ENCODE measurements at places on chromosomes 6 and 20.
A peak's percentile ranks its signal among the peaks of the same experiment; 100 is the strongest.

DNA sequence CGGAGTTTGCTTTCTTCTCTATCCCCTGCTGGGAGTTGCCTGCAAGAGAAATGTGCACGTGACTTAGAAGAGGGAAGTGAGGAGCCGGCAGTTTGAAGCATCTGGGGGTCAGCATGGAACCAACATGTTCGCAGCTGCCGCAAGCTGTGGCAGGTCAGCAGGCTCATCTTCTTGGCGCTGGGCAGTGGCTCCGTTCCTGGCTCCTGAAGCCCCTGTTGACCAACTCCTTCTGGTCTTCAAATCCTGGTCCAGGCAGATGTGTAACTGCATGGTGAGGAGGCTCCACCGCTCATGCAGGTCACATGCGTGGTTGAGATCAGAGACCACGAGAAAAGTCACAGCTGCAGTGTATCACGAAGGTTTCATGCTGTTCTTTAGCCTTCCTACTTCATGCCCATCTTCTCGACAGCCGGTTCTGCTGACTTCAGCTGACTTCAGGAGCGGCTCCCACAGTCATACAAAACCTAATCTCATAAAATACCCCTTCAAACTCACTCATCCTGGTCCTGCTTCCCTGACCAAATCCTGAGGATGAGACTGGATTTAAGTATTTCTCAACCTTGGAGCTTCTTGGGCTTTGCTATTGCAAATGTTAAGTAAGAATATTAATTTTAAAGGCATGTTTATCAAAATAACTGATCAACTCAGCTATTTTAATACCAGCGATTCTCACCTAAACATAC is 44.9 kb upstream of the BCAS1 start:
- DNase-seq: peak; percentile 26

GRCh38 chr6:92989656-92990055 is 429.7 kb downstream of the EPHA7 start:
- no peak for DNase-seq

DNA sequence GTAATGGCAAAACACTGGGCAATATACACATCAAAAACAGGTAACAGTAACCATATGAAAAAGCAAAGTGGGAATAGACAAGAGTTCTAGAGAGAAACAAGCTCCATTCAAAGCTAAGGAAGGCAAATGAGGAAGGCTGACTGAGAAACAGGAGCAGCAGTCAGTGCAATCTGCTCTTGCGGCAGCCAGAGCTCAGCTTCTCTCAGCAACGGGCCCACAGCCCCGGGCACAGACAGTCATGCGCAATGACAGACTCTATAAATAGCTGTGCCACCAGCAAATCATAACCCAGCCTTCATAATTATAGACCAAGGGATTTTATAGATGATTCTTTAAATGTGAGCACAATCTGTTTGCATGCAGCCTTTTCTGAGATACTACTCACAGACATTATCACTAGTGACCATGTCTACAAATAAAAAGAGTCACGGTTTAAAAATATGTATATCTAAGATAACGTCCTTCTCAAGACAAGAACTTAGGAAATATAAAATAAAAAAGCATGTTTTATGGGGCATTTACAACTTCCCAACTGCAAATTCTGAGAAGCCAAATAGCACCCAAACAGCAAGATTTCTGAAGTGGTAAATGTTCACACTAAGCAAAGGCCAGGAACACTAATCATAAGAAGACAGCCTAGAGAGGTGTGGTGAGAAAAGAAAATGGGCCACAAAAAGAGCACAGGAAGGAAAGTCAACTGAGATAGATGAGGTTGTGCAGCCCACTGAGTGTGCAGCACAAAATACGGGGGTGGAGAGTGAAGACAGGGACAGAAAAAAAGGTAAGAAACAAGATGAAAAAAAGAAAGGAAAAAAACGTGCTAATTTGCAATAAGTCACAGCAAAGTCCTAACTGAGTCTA is 39.9 kb upstream of the BEND6 start:
- DNase-seq: peak; percentile 78

DNA sequence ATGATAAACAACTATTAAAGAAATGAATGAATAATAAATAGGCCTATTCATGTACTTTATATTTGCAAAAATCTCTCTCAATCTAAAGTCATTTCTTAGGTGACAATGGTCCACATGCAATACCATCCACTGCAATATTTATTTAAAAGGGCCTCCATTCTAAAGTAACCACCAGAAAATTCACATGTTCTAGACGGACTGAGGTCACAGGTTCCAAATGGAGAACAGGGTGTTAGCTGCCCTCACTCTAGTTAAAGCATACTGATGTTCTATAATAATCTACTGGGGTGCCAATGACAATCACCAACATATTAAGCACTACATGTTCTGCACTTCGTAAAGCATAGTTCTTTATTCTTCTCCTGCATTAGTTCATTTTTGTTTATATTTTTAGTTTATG is 1.2 kb downstream of the HBS1L start:
- DNase-seq: no peak

GRCh38 chr6:132202574-132202973 is 198.7 kb downstream of the MOXD1 start:
- DNase-seq: no peak

GRCh38 chr6:131909408-131910218 is 41.6 kb downstream of the CCN2 start:
- DNase-seq: peak; percentile 72

GRCh38 chr20:854601-855000 is 21.1 kb downstream of the FAM110A start:
- DNase-seq: no peak

- DNase-seq: peak; percentile 57
Measured at GRCh38 chr6:5379647-5380242, 118.4 kb downstream of the FARS2 start.

- DNase-seq: no peak
Measured at GRCh38 chr6:145110109-145110508, 625.2 kb downstream of the EPM2A start.

DNA sequence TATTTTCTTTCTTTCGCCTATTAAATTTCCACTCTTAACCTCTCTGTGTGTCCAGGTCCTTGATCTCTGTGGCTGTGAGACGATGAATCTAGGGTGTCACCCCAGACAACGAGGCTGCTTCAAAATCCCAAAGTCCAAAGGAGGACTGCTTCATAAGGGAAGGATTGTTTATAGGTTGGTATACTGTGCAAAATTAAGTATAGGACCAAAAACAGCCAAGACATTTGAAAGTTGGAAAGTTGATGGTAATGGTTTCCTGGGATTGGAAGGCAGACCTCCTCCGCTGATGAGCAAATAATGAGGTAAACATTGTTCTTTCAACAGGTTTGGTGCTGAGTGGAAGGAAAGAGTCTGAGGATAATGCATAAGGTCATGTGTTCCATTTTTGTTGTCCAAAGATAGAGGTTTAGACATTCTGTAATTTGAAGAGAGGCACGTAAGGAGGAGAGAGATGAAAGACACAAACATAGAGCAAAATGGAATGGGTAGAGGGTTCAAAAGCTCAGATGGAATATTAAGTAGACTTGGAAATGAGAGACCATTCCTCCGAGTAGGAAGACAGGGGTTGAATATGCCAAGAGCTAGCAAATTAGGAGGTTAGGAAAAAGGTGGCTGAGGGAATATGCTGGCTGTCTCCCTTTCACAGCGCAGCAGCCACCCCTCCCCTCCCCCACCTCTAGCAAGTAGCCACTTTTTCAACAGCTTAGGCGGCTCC is 24.8 kb downstream of the ZNF311 start:
- no peak for DNase-seq

- no peak for DNase-seq
Measured at GRCh38 chr6:162785632-162786242, 58.0 kb downstream of the PACRG start.

- DNase-seq: no peak
Measured at GRCh38 chr20:18252597-18253451, 35.5 kb upstream of the ZNF133 start.

GRCh38 chr6:102022803-102023202 is 629.3 kb downstream of the GRIK2 start:
- DNase-seq: no peak

- no peak for DNase-seq
Measured at GRCh38 chr6:45605971-45606370, 228.2 kb upstream of the SUPT3H start.

DNA sequence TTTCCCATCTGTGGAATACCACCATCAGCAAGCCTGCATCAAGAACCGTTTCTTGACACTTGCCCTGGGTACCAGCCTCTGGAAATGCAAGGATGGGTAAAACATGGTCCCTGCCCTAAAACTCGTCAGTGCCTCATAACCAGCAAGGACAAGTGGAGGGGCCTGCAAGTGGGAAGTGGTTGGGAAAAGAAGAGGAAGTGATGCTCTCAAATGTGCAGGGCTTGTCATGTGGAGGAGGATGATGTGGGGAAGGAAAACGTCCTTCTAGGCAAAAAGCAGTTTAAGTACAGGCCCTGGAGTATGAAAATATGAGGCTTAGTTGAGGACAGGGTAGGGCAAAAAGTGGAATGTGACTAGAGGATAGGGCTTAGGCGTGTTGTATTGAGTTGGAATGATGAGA is 19.0 kb downstream of the RREB1 start:
- peak; percentile 84 for DNase-seq

- no peak for DNase-seq
Measured at GRCh38 chr6:148064406-148065134, 278.1 kb upstream of the SASH1 start.

GRCh38 chr20:1891263-1892118 is 3.7 kb upstream of the SIRPA start:
- DNase-seq: no peak

DNA sequence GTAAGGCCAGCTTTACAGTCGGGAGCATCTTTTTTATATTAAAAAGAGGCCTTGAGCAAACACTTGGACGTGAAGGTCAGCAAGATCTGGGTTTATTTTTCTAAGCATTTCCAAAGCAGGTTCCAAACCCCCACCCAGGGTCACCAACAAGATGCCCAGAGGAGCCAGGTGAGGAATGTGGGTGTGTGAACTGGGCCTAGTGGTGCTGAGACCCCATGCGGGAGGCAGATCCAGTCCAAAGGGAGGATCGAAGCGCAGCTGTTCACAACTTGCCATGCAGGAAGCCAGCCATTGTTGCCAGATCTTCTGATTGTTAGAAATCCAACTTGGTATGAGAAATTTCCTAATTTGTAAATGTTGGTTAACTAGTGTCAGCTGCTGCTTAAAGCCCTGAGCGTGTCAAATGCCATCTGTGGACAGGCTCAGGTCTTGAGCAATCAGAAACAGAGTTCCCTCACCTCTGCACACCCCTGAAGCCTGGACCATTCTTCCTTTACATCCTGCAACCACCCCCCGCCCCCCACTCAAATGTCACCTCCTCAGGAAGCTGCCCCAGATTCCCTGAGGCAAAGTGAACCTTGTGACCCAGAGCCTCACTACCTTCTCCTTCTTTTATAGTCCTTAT is 46.5 kb downstream of the NFATC2 start:
- peak; percentile 65 for DNase-seq

DNA sequence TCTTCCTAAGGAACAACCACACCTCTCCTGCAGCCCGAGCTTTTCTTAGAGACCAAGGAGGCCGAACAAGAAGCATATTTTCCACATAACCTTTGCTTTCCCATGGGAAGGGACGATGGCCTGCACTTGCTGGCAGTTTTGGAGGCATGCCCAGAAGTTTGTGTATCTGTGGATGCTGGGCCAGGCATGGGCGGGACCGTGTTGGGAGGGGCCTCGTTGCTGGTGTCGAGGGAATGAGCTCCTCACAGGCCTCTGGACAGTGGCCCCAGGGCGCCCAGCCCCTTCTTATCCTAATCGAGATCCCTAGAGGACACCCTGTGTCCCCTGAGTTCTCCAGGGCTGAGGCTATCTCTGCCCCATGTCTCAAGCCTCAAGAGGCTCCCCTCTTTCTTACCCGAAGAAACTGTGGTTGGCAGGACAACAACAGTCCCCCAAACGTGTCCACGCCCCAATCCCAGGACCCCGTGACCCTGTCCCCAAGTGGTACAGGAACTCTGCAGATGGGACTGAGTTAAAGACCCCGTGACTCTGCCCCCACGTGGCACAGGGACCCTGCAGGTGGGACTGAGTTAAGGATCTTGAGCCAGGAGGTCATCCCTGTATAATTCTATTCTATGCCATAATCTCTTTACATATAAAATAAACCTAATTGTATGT is 99.5 kb upstream of the BHLHE23 start:
- DNase-seq: no peak

GRCh38 chr6:33433544-33434191 is 13.8 kb downstream of the SYNGAP1 start:
- DNase-seq: no peak

- no peak for DNase-seq
Measured at GRCh38 chr6:116665464-116665863, 3.1 kb downstream of the ZUP1 start.

GRCh38 chr6:119728935-119729334 is 379.4 kb upstream of the MAN1A1 start:
- no peak for DNase-seq

GRCh38 chr6:90098001-90098531 is 198.6 kb downstream of the BACH2 start:
- peak; percentile 25 for DNase-seq

GRCh38 chr6:8743170-8743745 is 307.9 kb upstream of the SLC35B3 start:
- peak; percentile 20 for DNase-seq

- no peak for DNase-seq
Measured at GRCh38 chr6:21404577-21404976, 189.0 kb upstream of the SOX4 start.

DNA sequence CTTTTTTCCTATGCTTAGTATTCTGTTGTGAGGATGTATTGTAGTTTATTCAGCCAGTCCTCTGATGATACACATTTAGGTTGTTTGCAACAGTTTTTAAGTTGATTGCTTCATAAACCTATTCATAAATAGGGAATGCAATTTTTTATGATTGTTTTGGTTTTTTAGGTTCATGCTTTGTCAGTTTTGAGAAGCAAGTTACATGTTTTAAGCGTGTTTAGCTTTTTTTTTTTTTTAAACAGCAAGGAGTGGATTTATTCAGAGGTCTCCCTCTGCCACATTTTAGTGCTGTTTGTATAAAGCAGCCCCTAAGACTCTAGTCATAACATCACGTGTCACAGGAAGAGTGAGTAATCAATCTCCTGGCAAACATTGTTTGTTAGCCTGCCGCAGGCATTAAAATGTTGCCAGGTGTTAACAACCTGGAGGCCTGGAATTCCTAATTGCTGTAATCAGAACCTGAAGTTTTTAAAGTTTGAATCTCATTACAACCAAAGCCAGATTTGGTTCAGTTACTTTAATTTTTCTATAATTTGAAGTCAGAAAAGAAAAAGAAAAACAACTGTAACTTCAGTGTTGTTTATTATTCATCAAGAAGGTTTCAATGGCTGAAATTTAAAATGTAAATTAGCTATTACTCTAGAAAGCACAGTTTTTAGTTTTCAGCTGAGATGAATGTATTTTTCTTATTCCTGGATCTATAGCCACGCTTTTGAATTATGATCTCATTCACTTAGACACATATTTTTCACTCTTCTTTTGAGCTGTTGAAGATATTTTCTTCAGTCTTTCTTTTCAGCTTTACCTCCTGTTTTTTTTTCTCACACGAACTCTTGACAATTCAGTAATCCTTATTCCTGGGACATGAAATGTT is 59.2 kb downstream of the KCNS1 start:
- no peak for DNase-seq

GRCh38 chr20:51092338-51092737 is 69.4 kb upstream of the KCNG1 start:
- no peak for DNase-seq

- no peak for DNase-seq
Measured at GRCh38 chr6:112957536-112957916, 610.4 kb downstream of the RFPL4B start.

Measured in inflammatory macrophage (primary cell).